ENCODE measurements at places on chromosomes 3 and 15.

GRCh38 chr3:41137686-41138111, 61.6 kb upstream of the CTNNB1 start:
- DNase-seq: no peak

- no peak for DNase-seq
These were observed 1.1 kb downstream of the PARP6 start for GRCh38 chr15:72271221-72271620.

- no peak for DNase-seq
These were observed 95.5 kb downstream of the DPH6 start for GRCh38 chr15:35450492-35450891.

GRCh38 chr3:189108067-189108466, 63.7 kb upstream of the TPRG1 start:
- DNase-seq: no peak

- DNase-seq: no peak
These were observed 34.8 kb upstream of the SKIL start for GRCh38 chr3:170322566-170323269.

DNA sequence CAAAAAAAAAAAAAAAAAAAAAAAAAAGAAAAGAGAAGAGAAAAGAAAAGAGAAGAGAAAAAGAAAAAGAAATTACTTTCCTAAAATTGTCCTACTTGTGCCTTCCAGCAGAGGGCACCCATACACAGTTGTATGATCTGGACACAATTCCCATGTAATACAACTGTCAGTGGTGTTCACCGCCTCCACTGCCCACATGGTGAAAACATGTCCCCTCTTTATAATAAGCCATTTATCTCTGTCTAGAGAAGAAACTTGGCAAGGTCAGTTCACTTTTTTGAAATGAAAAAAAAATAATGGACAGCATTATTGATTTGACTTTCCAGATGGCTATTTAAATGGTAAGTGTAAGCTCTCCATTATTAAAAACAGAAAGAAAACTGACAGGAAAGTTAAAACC, 459.4 kb downstream of the GBE1 start:
- DNase-seq: peak; percentile 16

DNA sequence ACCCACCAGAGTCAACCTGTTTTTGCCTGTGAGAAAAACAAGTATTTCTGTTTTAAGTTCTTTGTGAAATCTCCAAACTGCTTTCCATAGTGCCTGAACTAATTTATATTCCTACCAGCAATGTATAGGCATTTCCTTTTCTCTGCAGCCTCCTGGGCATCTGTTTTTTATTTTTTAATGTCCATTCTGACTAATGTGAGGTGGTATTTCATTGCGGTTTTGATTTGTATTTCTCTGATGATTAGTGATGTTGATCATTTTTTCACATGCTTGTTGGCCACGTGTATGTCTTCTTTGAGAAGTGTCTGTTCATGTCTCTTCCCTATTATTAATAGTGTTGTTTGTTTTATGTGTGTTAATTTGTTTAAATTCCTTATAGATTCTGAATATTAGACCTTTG, 820.5 kb downstream of the MCTP2 start:
- DNase-seq: no peak

DNA sequence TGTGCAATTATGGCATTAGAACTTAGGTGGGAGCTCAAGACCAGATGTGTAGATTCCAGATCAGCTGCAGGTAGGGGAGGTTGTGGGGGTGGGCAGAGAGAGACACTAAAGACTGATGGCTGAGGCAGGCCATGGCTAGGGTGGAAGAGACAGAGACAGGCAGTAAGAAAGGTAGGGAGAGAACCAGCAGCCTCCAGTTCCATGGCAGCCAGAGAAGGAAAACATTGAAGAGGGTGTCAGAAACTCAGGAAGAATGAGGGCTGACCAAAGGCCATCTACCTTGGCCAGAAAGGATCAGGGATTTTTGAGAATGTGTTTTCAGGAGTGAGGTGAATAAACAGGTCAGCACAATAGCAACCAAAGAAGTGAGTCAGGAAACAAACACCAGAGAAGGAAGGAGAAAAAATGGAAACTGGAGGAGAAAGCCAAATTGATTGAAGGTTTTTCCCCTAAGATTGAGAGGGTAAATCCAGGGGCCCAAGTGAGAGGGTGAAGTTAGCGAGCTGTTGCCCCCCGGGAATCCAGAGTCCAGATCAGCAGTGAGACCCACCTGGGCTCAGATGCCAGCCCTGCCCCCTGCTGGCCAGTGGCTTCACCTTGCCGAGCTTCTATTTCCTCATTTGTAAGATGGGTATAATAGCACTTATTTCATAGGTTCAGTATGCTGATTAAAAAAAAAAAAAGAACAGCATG, 41.0 kb downstream of the ABHD2 start:
- DNase-seq: no peak

DNA sequence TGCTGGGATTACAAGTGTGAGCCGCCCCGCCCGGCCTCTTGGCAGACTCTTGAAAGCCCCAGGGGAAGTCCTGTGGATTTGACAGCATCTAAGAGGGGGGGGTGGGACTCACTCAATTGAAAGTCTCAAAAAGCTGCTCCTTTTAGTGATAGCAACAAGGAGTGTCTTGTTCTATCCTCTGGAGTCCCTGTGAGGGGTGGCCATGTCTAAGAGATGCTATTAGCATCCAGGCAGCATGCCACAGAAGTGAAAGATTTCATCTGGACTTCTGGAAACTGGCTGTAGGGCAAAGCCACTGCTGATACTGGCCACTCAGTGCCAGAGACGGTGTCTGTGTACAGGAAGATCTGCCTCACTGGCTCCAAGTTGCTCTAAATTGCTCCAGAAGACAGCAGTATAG, 74.0 kb downstream of the DHX36 start:
- no peak for DNase-seq

- DNase-seq: no peak
These were observed 162.2 kb downstream of the LPP start for GRCh38 chr3:188316021-188316722.

GRCh38 chr3:157512534-157512933, 9.3 kb upstream of the VEPH1 start:
- DNase-seq: no peak

- no peak for DNase-seq
These were observed 44.6 kb downstream of the EEFSEC start for GRCh38 chr3:128197855-128198254.

DNA sequence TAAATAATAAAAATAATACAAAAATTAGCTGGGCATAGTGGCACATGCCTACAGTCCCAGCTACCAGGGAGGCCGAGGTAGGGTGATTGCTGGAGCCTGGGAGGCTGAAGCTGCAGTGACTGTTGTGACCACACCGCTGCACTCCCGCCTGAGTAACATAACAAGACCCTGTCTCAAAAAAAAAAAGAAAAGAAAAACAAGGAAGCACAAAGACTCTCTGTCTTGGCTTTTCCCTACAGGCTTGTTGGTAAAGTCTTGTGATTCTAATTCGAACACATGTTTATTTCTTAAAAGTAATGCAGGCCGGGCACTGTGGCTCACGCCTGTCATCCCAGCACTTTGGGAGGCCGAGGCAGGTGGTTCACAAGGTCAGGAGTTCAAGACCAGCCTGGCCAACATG, 60.1 kb downstream of the CAPN3 start:
- DNase-seq: no peak

DNA sequence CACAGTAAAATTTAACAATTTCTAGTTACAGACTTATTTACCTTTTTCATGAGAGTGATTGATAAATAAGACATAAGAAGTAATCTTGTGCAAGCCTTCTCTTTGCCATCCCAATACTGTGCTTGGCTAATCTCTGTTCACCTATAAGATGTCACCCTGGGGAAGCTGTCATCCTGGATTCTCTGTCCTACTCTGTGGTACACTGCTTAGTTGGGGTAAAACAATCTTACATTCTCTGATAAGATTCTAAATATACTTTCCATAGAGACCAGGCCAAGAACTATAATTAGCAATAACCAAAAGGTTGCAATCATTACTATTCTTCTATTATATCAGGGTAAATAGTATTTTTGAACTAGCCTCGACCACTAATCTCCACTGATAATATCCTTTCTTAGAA, 1218.3 kb upstream of the CADM2 start:
- DNase-seq: no peak

DNA sequence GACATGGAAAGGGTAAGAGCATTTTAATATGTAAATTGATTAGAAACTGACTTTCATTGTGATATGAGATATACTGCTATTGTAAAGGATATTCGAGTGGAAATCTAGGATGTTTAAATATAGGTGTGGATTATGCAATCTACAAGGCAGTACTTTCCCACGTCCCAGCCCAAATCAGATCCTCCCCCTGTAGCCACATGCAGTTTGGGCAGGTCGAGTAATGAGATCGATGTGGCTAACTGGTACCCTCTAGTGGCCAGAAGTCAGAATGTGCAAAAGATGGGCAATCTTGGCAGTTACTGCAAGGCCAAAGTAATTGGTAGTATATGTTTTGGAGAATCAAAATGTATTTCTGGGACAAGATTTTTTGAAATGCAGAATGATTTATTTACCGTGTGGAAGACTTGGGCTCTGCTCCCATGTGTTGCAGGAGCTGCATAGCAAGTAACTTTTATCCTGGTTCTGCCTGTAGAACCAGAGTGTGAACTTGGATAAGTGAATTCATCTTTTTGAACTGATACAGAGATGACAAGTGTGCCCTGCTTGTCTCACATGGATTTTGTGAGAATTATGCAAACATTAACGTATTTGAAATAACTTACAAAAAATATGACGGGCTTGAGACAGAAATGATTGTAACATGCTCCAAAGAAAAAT, 94.5 kb upstream of the ADAMTSL3 start:
- peak; percentile 29 for DNase-seq

DNA sequence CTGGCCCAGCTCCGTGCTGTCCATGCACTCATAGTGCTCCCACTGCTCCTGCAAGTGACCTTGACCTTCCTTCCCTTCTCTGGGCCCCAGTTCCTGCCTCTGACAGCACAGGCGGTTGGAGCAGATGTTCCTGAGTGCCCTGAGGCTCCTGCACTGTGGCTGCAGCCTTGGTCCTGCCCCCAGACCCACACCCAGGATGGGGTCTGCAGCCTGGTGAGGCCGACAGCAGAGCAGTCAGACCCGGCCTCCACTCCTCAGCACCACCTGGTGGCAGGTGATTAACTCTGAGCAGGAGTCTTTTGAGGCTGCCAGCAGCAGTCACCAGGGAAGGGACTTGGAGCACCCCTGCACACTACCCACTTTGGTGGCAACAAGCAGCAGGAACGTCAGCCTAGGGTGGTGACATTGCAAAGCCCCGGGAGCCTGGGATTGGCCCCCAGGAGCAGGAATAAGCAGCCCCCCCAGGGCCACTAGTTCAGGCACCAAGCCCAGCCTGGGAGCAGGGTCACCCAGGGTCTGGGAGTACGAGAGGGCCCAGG, 64.6 kb downstream of the CYP11A1 start:
- no peak for DNase-seq

- no peak for DNase-seq
These were observed 25.6 kb downstream of the TMEM207 start for GRCh38 chr3:190424108-190424477.

GRCh38 chr3:41726891-41727290, 235.0 kb downstream of the ULK4 start:
- DNase-seq: no peak

- peak; percentile 50 for DNase-seq
These were observed at the start of gene MYZAP for GRCh38 chr15:57591822-57592367. MYZAP (plus strand) TSS chr15:57591904; CDS start chr15:57592035, 131 bp downstream.

GRCh38 chr3:197132916-197133530, 103.4 kb upstream of the MELTF start:
- no peak for DNase-seq

GRCh38 chr15:36415643-36416042, 163.8 kb upstream of the CDIN1 start:
- no peak for DNase-seq

DNA sequence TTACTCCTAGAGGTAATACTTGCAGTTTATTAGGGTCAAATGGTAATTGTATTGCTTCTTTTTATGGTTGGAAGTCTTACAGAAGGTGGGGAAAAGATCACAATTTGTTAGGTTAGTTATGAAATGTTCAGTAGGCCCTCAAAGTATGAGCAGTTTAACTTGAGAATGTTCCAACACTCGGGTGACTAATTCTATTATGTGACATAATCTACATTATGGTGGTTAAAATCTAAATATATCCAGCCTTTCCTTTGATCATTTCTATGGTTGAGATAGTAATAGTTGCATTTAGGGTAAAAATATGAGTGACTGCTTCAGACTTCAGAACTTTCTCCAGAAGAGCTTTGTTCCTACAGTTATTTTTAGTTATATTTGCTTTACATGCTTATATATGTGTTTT, 19.6 kb upstream of the FBXO22 start:
- no peak for DNase-seq

DNA sequence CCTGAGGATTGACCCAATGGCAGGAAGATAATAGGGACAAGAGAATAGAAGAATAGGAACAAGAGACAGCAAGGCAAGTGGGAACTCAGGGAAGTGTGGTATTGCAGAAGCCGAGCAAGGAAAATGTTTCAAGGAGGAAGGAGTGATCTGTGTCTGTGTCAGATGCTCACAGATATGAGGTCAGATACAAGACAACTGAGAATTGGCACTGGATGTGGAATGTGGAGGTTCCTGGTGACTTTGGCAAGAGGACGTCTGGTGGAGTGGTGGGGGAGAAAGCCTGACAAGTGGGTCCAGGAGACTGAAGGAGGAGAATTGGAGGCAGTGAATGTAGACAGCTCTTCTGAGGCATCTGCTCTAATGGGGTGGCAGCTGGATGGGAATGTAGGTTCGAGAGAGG, 24.1 kb downstream of the GYG1 start:
- no peak for DNase-seq

GRCh38 chr3:22691856-22692628, 511.1 kb upstream of the UBE2E2 start:
- no peak for DNase-seq

GRCh38 chr3:49024449-49024848, 2.5 kb downstream of the NDUFAF3 start:
- DNase-seq: no peak

DNA sequence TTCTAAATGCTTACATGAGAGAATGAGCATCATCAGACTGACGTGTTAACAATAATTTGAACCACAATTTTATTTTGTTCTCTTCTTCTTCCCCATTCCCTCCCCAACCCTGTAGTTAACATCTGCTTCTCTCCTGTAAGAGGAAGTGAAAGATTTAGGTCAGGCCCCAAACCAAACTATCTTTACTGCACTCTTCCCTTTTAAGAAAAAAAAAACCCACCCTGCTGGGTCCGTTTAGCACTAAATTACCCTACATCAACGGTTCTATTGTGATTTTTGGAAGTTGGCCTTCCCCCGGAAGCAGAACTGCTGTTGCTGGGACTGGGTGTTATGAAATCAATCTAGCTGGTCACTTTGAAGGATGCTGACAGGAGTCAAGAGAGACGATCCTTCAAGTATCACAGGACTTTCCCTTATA, 49.4 kb downstream of the NFKBIZ start:
- DNase-seq: no peak

GRCh38 chr3:184636741-184637316, 75.0 kb downstream of the MAGEF1 start:
- DNase-seq: peak; percentile 32

DNA sequence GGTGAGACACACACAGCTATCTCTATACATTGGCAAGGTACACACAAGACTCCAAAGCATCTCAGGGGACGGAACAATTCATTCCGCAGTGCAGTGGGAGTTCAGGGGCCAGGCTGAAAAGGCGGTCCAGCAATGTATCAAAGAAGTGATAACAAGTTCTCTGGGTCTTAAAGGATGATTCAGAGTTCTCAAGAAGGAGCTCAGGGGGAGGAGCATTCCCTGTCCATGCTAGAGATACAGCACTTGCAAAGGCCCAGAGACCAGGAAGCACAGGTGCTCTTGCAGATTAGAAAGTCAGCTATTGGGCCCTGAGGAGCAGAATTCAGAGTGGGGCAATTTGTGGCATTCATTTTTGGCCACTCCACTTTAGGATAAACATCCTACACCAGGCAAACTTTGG, 34.9 kb downstream of the MECOM start:
- DNase-seq: no peak

Measured in H54 (cell line).